ENCODE measurements at places on chromosomes 6 and 20.

DNA sequence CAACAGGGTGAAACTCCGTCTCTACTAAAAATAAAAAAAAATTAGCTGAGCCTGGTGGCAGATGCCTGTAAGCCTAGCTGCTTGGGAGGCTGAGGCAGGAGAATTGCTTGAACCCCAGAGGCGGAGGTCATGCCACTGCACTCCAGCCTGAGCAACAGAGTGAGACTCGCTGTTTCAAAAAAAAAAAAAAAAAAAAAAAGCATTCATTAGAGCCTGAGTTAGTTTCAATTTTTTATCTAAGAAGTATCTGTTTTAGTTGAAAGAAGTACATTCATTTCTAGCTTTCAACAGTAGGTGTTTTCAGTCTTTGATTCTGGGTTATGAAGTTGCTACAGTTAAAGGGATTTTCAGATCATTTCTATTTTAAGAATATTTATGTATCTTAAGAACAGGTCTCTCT is 42.2 kb downstream of the ZNF292 start:
- no peak for DNase-seq

DNA sequence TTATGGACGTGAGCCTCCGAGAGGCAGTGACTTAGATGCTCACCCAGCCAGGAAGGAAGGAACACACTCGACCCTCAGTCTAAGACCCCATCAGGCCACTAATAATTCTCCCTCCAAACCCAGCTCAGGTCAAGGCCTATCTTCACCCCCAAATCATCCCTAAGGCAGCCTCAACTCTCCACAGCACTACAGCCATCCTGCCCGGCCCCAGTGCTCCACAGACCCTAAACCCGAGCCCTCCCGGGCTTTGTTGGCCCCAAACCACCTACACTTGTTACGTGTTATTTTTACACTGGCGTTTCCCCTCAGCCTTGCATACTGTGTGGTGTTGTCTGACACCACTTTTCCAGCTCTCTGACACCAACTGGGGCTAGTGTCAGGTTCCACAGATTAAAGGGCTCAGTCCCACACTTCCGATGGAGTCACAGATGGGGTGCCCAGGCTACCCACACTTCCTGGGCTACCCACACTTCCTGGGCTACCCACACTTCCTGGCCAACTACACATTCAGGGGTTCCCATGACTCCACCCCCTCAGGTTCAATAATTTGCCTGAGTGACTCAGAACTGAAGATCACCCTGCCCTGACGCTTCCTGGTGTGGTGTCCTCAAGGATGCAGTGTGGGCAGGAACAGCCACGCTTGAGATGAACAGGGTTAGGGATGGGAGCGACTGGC is 25.3 kb downstream of the RBCK1 start:
- peak; percentile 72 for DNase-seq

DNA sequence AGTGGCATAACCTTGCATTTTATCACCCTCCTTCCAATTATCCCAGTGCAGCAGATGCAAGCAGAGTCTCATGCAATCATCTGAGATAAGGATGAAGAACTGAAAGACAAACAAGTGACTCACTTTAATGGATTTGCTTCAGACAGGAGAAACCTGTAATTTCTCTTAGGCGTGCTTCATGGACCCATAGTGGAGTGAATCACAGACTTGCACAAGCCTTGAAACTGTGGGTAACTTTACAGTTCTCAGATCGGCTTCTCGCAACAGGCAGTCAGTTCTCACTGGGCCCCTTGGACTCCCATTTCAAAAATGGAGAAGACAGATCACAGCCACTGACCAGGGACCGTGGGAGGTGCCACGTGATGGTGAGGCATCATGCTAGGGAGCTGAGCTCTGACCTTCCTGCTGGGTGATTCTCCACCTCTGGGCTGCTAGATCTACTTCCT is at the start of gene ADGRF4:
ADGRF4 (plus strand) TSS at position 239 of the 446 bp plus-strand sequence. CDS start 8,666 bp downstream, outside the sequence.
- no peak for DNase-seq

GRCh38 chr6:163754866-163755265 is 340.3 kb downstream of the QKI start:
- no peak for DNase-seq

DNA sequence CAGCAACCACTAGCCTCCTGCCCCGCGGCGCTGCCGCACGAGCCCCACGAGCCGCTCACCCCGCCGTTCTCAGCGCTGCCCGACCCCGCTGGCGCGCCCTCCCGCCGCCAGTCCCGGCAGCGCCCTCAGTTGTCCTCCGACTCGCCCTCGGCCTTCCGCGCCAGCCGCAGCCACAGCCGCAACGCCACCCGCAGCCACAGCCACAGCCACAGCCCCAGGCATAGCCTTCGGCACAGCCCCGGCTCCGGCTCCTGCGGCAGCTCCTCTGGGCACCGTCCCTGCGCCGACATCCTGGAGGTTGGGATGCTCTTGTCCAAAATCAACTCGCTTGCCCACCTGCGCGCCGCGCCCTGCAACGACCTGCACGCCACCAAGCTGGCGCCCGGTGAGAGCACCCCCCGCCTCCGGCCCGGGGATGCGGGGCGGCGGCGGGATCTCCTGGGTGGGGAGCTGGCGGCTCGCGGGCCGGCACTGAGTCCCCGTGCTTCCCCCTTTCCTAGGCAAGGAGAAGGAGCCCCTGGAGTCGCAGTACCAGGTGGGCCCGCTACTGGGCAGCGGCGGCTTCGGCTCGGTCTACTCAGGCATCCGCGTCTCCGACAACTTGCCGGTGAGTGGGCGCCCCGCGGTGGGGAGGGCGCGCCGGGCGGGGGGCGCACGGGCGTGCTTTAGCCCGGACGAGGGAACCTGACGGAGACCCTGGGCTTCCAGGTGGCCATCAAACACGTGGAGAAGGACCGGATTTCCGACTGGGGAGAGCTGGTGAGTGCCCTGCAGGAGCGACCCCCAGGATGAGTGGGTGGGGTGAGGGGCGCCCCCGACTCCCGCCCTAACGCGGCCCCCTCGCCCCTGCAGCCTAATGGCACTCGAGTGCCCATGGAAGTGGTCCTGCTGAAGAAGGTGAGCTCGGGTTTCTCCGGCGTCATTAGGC is 585 bp downstream of the PIM1 start:
- DNase-seq: peak; percentile 38

DNA sequence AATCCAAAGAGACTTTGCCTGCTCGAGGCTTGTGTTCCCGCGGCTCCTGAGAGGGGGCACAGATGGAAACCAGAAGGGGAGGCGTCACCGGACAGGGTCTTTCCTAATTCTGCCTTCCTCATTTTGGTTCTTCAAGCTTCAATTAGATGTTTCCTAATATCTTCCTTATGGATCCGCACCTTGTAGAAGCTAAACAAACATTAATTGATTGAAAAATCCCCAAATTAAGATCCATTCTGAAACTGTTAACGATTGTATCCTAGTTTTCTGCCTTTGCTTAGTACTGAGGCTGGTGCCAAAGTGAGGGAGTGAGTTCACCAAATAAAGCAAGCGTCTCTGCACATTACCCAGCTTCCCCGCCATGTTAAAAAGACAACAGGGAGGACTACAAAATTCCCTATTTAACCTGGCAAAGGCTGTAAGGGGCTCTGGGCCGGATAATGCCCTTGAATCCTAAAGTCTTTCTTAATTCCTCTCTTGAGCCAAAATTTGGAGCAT is 123.2 kb downstream of the GPX5 start:
- DNase-seq: no peak

DNA sequence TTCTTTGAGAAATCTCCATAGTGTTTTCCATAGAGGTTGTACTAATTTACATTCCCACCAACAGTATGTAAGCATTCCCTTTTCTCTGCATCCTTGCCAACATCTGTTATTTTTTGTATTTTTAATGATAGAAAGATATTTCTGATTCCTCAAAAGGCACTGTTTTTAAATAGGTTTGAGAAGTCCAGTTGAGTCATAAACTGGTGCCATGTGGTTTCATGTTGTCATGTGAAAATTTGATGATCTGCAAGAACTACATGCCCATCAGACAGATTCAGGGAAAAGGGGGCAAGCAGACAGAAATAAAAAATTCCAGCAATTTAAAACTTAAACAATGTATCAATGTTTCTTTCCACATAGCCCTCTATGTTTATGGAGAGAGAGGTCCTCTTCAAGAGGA is 227.5 kb downstream of the KCNQ5 start:
- no peak for DNase-seq

DNA sequence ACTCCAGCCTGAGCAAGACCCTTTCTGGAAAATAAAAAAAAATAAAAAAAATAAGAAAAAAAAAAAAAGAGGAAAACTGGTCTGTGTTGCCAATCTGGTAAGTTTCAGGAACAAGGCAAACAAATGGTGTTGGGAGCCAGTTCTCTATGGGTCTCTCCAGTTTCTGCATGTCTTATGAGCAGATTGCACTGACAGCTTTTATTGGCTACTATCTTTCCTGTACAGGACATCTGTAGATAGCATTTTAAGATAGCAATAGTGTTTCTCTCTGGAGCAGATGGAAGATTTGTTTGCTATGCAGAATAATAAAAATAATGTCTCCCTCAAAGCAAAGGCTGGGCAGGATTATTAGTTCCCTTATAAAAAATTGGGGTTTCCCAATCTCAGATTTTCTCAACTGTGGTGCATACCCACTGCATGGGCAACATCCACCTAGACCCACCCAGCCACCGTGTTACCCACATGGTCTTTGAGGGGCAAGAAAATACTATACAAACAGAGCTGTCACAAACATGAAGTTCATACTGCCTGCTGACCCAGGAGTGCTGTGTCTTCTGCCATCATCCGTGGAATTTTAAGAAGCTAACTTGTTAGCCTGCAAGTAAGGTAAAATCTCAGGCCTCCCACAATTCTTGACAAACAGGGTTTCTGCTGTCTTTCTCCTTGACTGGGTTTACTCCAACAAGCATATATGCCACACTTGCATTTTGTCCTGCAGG is 9.5 kb downstream of the GMDS start:
- DNase-seq: no peak

GRCh38 chr20:44900231-44900854 is 9.5 kb upstream of the PABPC1L start:
- no peak for DNase-seq

GRCh38 chr6:136085370-136086115 is 164.6 kb downstream of the MTFR2 start:
- DNase-seq: no peak

DNA sequence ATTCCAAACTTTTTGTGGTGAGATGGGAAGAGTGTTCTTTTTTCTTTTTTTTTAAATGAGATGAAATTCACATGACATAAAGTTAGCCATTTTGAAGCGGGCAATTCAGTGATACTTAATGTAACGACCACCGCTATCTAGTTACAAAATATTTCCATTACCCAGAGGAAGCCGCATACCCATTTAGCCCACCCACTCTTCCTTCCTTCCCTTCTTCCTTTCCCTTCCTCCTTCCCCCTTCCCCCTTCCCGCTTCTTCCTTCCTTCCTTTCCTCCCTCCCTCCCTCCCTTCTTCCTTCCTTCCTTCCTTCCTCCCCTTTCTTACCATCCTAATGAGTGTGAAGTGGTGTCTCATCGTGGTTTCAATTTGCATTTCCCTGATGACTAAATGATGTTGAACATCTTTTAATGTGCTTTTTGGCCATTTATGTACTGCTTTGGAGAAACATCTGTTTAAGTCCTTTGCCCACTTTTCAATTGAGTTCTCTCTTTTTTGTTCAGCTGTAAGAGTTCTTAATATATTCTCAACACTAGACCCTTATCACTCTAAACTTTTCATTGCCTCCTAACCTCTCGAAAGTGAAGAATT is 371.1 kb downstream of the FARS2 start:
- DNase-seq: no peak

DNA sequence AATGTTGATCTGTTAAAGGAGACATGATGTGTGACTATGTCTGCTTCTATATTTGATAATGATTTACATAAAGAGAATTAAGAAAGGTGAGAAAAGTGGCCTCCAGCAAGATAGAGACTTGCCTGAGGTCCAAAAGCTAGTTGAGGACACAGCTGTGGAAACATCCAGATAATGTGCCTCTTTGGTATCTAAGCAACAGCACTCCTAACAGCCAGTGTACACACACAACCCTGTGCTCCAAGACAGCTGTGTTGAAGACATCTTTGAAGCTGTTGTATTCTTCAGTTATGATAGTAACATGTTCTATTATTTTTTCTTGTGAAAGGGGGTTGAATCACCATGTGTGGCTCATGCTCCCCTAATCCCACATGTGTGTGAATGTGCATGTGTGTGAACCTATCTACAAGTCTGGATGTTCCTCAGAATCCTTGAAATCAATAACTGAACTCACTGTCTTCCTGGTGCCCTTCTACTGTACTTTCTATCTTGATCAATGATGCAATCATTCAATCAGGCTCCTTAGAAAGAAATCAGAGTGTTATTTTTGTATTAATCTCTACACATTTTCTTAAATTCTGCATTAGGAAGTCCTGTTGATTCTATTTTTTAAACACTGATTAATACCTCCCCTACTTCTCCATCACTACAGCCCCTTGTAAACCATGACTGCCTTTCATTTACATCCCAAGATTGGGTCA is 116.7 kb upstream of the SSTR4 start:
- DNase-seq: no peak

DNA sequence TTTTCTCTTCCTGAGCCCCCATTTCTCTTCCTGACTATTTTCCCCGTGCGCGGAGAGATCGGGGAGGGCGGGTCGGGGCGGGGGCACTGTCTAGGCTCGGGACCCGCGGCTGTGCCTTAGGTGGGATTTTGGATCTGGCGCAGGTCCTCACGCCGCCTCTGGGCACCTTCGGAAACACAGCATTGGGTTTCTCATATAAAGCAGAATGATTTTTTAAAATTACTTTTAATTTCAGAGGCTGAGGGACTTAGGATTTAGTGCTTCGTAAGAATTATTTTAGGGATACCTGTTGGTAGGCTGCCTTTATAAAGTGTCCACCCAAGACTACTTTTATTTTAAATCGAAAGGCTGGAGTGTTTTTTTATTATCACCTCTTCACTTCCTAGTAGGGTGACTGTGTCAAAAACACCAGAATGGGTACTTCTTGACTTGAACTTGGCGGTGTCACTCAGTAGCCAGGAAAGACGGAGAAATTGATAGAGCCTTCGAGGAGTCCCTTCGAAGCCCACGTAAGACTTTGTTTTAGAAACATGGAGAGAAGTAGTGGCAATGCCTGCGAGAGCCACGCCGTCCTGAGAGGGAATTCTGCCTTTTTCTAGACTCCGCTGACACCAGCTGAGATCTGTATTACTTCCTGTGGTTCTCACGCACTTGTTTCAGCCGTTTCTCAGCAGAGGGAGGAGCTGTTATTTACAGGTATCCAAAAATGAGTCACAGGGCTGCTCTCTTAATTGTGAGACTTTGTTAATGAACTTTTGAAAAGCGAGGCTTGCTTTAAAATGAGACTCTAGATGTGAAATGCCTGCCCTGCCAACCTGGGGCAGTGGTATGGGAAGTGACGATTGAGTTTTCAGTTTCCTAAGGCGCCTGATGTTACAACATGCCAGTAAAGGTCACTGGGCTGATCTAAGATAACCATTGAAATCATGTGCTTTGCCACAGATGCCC is 667 bp downstream of the STX11 start:
- peak; percentile 35 for DNase-seq

Measured in activated CD8-positive, alpha-beta memory T cell treated with anti-CD3 and anti-CD28 coated beads for 48 hours (primary cell).